Brain pericyte (primary cell): ENCODE measurements at places on chromosomes 1 and 21.

- DNase-seq = no peak
These were observed 100.0 kb upstream of the SLC44A3 start for GRCh38 chr1:94719926-94720793.

GRCh38 chr1:245888809-245889208 is 618.3 kb downstream of the SMYD3 start:
- DNase-seq = no peak

GRCh38 chr1:201309416-201309815 is 26.1 kb downstream of the PKP1 start:
- no peak for DNase-seq

- no peak for DNase-seq
These were observed 1063.4 kb downstream of the PLA2G4A start for GRCh38 chr1:187891993-187892682.
